ENCODE measurements at places on chromosomes 3 and 15.

- DNase-seq: no peak
Observed at GRCh38 chr3:59654123-59654479, 604.3 kb upstream of the CFAP20DC start.

- DNase-seq: peak; percentile 22
Observed at GRCh38 chr3:45462522-45463265, 74.3 kb downstream of the LARS2 start.

DNA sequence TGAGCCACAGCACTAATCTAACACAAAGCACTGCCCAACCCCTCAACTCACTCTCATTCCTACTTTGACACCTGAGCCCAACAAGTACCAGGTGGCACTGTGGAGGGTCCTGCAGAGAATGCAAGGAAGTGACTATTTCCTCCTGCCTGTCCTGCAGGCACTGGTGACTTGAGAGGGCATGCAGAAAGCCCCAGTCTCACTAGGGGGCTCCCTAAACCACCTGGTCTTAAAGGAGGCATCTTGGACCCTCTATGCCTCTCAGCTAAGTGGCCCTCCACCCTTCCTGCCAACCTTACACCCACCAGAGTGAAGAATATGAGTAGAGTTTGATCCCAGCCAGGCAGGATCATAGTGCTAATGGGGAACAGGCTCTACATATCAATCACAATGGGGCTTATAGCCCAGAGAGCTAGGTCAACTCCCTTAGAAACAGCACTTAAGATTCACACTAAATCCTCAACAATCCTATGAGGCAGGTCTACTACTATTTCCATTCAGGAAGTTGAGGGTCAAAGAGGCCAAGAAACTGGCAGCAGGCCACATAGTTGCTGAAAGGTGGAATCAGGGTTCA lies 15.2 kb downstream of the TRAIP start:
- DNase-seq: no peak

DNA sequence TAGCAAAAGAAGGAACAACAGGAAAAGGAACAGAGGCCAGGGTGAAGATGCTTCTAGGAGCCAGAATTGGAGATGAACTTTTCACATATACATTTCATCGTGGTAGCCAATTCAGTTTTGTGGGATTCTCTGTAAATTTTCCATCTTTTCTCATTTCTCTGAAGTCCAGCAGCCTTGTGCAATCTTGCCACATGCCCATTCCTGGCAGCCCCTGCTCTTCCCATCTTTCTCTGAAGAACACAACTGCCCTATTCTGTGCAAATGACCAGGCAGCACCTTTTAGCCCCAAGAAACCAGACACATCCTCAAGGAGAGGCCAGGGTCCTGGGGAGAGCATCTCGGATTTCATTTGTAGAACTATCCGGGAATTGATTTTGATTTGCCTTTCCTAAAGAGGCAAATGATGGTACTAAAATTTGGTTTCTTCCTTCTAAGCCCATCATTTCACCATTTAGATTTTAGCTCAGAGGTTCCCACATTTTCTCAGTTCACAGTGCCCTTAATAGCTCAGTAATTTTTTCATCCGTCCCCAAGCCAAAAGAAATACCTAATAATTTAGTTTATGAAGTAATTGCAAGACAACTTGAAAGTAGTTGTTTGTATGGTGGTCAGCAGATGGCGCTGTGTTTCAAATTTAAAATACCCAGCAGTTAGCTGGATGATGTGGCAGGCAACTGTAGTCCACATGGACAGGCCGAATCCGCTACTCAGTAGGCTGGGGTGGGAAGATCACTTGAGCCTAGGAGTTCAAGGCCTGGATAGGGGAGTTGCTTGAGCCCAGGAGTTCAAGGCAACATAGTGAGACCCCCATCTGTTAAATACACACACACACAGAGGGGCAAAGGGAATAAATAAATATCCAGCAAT lies 61.3 kb upstream of the ACKR4 start:
- DNase-seq: peak; percentile 5

DNA sequence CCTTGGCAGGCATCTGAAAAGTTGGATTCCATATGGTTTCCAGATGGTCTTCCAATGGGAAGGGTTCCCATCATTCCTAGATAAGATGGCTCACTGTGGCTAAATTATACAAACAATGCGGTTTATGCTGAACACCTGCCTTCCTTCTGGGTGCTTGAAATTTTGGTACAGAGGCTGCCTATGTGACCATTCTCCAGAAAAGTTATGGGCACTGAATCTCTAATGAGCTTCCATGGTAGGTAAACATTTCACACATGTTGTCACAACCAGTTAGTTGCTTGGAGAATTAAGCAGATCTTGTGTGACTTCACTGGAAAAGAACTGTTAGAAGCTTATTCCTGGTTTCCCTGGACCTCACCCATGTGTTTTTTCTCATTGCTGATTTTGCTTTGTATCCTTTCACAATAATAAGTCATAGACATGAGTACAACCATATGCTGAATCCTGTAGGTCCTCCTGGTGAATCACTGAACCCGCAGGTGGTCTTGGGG lies 30.1 kb downstream of the PLOD2 start:
- no peak for DNase-seq

DNA sequence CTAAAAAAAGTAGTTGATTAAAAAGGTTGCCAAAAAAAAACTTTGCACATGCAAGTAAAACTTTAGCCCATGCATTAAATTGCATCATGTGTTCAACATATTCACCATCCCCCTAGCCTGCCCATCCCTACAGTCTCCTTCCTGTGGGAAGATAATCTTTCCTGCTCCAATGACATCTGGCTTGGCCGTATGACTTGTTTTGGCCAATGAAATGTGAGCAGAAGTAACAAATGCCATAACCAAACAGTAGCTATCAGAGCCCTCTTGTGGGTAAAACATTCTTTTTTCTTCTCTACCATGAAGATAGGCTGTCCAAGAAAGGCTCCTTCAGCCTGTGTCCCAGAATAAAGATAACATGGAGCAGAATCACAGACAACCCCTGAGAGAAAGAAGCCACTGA lies 15.3 kb downstream of the ERC2 start:
- DNase-seq: no peak

GRCh38 chr3:34001990-34002389 lies 203.6 kb downstream of the PDCD6IP start:
- no peak for DNase-seq

- no peak for DNase-seq
Observed at GRCh38 chr3:175865724-175866123, 1006.6 kb downstream of the NAALADL2 start.

GRCh38 chr3:56754741-56755417 lies 46.9 kb downstream of the ARHGEF3 start:
- no peak for DNase-seq

DNA sequence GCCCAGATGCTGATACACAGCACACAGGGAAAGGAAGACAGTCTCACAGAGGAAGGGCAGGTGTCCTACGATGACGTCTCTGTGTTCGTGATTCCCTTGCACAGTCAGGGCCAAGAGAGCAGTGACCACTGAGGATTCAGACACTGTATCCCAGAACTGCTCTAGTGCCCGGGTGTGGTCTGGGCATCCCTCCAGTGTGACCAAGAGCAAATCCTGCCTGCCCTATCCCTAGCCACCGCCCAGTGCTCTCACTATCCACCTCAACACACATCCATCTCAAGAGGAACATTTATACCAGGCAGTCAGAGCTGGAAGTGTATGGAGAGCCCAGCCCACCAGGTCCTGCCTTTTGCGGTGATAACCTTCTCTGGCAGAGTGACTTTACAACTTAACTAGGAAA lies 4.1 kb downstream of the PPM1M start:
- DNase-seq: no peak

GRCh38 chr3:10620833-10621082 lies 115.4 kb upstream of the ATP2B2 start:
- DNase-seq: no peak

DNA sequence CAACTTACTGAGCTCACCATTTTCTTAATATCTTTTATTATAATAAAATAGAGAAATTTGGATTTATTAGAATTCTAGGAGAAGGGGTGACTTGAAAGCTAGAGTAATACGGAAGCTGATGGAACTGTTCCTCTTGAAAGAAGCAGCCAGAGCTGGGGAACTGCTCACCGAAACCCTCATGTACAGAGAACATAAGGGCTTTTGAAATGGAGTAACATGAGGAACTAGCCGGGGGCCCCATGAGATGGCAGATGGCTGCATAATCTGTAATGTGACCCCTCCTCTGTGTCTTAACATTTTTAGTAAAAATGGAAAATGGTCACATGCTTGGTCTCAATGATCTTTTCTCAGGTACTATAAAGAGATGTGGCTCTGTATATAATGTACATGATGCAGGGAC lies 15.7 kb upstream of the DYNC1LI1 start:
- no peak for DNase-seq

- DNase-seq: no peak
Observed at GRCh38 chr15:83208367-83208661, 691 bp upstream of the HDGFL3 start.

DNA sequence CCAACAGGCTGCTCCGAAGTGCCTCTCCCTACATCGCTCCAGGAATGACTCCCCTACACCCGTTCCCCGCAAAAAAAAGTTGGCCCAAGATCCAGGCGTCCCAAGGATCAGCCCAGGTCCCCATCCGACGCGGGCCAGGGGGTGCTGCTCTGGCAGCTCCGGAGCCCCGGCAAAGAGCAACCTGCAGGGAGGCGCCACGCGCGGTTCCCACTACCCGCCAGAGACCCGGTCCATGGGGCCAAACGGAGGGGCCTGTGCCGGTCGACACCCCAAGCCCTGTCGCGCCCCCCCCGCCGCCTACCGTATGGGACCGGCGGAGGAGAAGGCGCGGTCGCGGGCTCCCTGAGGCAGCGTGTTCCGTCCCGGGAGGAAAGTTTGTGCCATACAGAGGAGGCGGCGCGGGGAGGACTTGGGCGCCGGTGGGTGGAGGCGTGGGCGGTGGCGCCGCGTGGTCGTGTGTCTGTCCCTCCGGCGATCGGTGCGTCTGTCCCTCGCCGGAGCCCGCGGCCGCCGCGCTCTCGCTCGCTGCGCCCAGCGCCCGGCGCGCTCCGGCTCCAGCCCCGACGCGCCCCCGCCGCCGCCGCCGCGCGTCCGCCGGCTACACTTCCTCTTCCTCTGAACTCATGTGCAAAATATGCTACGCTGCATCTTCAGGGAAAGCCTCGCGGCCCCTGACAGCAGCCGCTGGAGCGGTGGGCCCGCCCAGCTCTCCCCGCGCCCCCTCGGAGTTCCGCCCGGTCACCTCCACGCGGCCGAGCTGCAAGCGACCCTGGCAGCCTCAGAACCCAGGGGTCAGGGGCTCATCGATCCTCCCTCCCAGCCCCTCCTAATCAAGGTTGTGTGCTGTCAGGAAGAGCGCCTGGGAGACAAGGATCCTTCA lies at the start of gene RFTN1:
RFTN1 (minus strand) TSS at position 559 of the 880 bp plus-strand sequence. CDS start 19,830 bp downstream, outside the sequence.
- DNase-seq: no peak

- no peak for DNase-seq
Observed at GRCh38 chr3:195839260-195840010, 27.7 kb upstream of the MUC4 start.

DNA sequence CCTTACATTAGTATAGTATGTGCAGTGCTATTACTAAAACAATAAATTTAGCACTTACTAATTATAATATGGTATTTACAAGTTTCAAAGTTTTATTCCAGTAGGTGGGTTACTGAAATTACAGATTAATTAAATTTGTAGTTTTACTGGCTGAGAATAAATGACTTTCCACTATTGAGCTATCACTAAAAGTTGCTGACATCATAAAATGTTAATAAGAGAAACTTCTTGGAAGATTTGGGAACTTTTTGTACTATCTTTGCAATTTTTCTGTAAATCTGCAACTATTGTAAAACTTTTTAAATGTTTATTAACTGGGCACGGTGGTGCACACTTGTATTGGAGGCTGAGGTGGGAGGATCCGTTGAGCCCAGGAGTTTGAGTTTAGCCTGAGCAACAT lies 247.7 kb downstream of the UBE2E2 start:
- DNase-seq: no peak

GRCh38 chr3:19885468-19885867 lies 48.5 kb downstream of the EFHB start:
- DNase-seq: no peak

DNA sequence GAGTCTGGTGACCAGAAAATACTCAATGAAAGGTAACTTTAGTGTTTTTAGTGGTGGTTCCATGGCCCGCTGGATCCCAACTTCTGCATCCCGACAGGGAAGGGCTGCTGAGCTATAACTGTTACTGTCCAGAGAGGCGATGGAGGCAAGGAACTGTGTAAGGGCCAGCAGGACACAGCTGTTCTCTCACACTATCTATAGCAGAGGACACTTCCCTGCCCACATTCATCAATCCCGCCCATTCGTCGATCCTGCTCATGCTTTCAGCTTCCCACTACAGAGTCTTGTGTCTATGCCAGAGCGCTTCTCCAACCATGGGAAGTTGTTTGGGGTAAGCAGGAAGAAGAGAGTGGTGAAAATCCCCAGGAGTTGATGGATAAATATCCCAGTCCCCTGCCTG lies 8.4 kb downstream of the COLQ start:
- no peak for DNase-seq

DNA sequence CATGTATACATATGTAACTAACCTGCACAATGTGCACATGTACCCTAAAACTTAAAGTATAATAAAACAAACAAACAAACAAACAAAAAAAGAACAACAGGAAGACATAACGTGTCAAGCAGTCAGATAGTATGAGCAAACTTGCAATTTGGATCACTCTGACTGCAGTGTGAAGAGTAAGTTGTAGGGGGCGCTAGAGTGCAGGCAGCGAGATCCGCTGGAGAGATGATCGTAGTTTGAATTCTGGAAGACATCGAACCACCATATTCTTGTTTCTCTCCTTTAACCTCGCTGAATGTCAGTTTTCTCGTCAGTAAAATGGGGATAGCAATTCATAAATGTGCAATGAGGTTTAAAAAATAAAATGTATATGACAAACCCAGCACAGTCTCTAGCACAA lies 165.2 kb upstream of the LMCD1 start:
- DNase-seq: no peak

GRCh38 chr3:61887206-61887605 lies 325.8 kb downstream of the PTPRG start:
- DNase-seq: no peak

DNA sequence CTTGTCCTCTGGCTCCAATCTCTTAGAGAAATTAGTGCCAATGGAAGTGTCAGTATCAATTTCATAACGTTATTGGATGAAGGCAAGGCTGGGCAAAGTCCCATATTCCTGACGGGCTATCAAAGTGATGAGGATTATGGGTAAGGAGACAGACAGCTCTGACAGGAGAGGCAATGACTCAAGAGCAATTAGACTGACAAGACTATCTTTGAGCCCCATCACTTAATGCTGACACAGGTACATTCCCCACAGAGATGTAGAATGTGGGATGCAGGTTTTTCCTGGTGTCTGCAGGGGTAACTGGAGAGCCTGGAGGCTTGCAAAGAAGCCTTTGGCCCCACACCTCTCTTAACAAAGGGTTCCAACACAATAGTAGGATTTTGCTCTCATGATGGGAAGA lies 208.3 kb downstream of the NTRK3 start:
- DNase-seq: no peak

GRCh38 chr15:39613271-39613670 lies 32.4 kb downstream of the THBS1 start:
- DNase-seq: no peak
